Activated CD4-positive, alpha-beta T cell treated with anti-CD3 and anti-CD28 coated beads for 1 hour (primary cell): ENCODE measurements at places on chromosomes 1 and 21.

DNA sequence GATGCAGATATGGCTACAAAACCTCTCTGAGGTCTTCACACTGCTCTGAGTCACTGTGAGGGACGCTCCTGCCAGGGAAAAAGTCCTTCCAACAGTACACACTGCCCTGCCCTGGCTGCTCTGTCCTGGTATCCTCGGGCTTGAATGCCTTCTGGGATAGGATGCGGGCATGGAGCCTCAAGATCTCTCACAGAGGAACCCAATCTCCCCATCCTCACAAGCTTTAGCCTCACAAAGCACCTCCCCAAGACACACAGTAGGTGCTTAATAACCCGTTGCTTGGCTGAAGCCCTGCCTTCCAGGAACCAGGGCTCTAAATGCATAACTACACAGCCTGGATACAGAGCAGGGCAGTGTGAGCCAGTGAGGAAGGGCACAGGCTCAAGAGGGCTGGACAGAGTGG, 9.2 kb downstream of the RAP1GAP start:
- DNase-seq: no peak

- no peak for DNase-seq
Observed at GRCh38 chr1:63891060-63891690, 117.4 kb downstream of the ROR1 start.

DNA sequence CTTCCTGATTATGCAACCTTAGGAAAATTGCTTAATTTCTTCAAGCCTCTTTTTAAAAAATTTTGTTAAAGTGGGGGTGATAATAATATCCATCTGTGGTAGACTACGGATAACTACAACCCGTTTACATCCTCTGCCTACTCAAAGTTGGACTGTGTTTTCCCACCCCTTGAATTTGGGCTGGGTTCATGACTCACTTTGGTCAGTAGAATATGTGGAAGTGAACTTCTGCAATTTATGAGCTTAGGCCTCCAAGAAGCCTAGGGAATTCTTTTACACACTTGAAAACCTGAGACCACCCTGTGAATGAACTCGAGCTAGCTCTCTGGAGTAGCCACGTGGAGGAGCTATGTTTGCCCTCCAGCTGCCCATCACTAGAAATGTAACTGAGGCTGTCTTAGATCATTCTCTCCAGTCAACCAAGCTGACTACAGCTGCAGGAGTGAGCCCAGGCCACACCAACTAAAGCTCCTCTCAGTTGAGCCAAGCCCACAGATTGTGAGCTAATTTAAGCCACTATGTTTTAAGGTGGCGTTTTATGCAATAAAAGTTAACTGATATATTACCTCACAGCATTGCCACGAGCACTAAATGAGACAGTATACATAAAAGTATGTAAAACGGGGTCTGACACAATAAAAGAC, 29.6 kb upstream of the CACHD1 start:
- DNase-seq: no peak

DNA sequence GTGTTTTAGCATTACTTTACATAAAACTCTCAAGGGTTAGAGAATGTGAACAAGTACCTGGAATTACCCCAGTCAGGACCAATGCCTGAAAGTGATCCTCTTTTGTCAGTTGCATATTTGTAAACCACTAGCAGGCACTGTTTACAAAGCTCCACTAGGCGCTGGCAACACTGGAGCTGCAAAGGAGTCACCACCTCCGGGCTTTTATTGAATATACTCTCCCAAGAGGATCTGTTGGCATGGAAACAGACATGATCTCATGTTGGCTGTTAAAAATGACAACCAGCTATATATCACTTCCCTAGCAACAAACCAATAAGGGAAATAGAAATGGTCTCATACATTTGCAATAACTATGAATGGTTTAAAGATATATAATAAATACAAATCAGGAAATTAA, 116.0 kb downstream of the TTLL7 start:
- no peak for DNase-seq

DNA sequence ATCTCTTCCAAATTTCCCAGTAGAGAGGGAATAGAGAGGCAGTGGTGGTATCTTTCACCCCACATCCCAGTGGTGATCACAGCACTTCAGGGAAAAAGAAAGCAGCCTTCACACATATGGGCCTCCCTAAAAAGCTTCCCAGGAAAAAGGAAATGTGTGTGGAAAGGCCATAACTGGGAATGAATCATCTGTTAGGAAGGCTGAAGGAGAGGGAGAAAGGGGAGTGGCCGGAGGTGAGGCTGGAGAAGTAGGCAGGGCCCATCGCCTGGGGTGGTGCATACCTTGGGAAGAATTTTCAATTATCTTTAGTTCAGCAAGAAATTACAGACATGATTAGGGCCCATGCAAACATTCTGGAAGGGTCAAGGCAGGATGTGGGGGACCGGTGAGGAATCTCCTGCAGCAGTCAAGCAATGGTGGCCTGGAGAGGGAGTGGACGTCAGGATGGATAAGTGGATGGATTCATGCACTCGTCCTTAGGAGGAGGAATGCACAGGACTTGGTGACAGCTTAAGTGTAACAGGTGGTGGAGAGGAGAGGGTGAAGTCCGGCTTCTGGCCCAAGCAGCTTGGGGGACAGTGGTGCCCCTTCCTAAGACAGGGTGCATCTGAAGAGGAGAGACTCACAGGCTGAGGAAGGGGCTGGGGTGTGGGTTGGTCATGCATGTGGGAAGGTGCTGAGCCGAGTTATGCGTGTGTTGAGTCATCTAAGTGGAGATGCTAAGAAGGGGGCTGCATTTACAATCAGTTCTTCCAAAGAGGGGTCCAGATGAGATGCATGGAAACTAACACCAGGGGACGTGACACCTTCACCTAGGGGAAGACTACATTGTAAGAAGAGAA, 17.9 kb downstream of the HIVEP3 start:
- no peak for DNase-seq

- no peak for DNase-seq
Observed at GRCh38 chr1:45840704-45841103, 37.3 kb downstream of the MAST2 start.

GRCh38 chr1:153818876-153819275, 43.7 kb downstream of the SLC27A3 start:
- no peak for DNase-seq

GRCh38 chr1:46278807-46279206, 24.6 kb downstream of the LRRC41 start:
- DNase-seq: no peak

- no peak for DNase-seq
Observed at GRCh38 chr1:46532095-46532494, 19.4 kb downstream of the KNCN start.

- no peak for DNase-seq
Observed at GRCh38 chr1:232868793-232869491, 63.7 kb downstream of the MAP10 start.

GRCh38 chr1:241413974-241414373, 57.0 kb upstream of the RGS7 start:
- DNase-seq: no peak

GRCh38 chr21:18989953-18990495, 586.4 kb upstream of the TMPRSS15 start:
- DNase-seq: no peak

GRCh38 chr1:171142416-171143385, 42.4 kb upstream of the FMO2 start:
- no peak for DNase-seq

DNA sequence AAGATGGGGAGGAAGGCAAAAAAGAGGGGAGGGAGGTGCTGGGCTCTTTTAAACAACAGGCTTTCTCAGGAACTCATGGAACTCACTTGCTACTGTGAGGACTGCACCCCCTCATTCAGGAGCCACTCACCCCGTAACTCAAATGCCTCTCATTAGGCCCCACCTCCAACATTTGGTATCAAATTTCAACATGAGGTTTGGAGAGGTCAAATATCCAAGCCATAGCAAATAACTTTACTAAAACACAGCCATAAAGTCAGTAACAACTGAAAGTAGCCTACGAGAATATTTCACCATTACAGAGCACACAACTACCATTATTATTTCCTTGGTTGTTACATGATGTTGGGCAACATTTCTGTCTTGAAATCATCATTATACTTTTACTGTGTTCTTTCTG, 13.1 kb upstream of the DMRTB1 start:
- no peak for DNase-seq

DNA sequence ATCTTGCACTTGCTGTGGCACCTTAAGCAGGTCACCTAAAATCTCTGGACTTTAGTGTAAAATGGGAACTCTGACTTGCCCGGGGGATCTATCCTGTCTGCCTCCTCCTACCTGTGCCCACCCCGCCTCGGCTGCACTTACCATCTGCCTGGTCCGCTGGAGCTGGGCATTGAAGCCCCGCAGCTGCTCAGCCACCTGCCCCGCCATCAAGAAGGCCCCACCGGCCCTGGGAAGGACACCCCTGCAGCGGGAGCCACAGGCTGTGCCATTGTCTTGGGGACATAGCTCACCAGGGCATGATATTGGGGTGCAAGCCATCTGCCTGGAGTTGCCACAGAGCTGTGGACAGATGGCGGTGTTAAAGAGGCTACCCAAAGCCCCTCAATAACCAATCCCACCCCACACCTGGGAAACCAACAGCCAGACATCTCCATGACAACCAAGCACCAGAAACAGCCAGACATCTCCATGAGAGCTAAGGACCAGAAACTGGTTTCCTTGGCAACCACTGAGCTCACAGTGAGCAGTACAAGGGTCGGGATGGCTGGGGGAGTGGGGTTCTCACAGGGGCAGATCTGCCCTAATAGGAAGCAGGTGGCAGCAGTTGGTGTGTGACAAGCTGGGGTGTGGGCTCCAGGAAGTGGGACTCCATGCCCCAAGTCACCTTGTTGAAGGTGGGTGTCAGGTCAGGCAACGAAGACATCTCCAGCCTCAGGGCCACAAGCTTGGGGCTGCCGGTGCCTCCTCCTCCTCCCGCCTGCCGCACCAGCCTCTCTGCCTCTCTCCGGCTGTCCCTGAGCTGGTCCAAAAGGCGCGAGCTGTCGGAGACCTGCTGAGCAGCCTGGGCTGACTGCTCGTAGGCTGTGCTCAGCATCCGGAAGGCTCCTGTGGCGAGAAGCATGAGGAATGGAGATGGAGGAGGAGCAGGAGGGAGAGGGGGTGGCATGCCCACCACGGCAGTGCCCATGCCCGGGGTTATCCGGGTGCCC, 29.1 kb downstream of the LAMB3 start:
- DNase-seq: no peak
